ENCODE measurements at places on chromosomes 1 and 21.

DNA sequence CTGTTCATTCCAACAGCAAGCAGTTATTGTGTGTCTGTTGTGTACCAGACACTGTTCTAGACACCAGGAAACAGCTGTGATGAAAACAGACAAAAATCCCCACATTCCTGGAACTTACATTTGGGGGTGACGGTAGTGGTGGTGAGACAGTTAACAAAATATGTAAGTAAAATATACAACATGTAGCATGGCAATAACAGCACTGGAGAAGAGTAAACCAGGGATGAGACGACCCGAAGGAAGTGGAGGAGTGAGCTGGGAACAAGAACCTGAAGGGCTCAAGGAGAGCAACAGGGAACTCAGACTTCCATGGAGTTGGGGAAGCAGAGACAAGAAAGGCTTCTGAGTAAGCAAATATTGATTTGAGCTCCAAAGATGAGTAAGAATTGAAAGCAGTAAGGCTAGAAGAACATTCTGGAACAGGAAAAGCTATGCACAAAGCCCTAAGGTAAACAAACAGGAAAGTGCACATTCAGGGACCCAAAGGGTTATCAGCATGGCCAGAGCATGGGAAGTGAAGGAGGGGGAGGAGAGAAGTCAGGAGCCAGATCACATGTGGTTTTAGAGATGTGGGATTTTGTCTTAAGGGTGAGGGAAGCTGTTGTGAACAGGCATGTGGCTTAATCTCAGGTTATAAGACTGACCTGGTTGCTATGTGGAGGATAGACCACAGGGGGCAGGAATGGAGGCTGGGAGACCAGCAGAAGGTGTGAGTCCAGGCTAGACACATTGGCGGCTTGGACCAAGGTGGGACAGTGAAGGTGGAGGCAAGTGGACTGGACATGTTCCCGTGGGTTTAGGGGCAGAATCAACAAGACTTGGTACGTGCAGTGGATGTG lies 7.3 kb downstream of the CSF1 start:
- peak; percentile 86 for DNase-seq

- DNase-seq, result peak; percentile 61
These were observed 312.3 kb upstream of the FAM78B start for GRCh38 chr1:166479052-166479631.

DNA sequence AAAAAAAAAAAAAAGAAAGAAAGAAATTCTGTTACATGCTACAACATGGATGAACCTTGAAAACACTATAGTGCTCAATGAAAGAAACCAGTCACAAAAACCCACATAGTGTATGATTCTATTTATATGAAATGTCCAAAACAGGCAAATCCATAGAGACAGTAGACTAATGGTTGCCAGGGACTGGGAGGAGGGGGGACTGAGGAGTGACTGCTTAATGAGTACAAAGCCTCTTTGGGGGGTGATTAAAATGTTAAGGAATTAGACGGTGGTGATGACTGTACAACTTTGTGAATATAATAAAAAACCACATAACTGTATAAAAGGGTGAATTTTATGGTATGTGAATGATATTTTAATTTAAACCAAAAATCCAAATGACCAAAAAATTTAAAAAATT lies 116.0 kb upstream of the GUCA2B start:
- no peak for DNase-seq

GRCh38 chr21:33025106-33025488 lies 638 bp upstream of the OLIG2 start:
- no peak for DNase-seq

GRCh38 chr1:85411567-85412305 lies 53.2 kb downstream of the DDAH1 start:
- DNase-seq, result no peak

DNA sequence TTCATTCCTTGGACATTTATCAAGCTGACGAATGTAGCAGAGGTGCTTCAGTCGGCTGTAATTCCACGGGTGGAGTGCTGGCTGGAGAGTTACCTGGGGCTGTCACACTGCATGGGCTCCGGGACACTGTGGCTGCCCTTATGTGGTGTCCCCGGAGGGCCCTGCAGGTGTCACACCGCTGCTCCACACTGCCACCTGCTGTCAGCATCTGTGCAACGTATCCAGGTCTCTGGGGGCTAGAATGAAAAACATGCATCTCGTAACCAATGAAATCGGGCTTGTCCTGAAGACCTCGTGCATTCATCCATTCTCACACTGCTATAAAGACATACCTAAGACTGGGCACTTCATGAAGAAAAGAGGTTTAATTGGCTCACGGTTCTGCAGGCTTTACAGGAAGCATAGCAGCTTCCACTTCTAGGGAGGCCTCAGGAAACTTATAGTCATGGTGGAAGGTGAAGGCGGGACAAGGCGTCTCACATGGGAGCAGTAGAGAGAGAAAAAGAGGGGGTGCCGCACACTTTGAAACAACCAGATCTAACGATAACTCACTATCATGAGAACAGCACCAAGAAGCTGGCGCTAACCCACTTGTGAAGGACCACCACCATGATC lies 46.7 kb upstream of the PCBP3 start:
- DNase-seq, result peak; percentile 86

GRCh38 chr1:147669469-147670318 lies 630 bp downstream of the ACP6 start:
- DNase-seq, result no peak

DNA sequence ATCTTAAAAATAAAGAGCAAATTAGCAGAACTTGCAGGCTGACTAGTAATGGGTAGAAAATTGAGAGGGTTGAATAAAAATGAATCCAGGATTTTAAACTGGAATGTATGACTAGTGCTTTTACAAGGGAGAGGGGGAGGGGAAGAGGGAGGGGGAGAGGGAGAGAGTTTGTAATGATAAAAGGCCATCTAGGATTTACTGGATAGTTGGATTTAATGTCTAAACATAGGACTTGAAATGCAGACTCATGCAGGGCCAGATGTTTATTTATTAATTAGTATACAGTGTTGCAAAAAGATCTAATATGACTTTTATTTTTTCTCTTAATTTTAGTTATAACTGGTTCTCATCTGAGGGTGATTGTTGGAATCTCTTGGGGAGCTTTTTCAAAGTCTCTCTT lies 4.3 kb downstream of the ZNF326 start:
- DNase-seq, result peak; percentile 9

- peak; percentile 74 for DNase-seq
These were observed 6.7 kb upstream of the RNASEL start for GRCh38 chr1:182595641-182596240.

- DNase-seq, result peak; percentile 35
These were observed 470 bp upstream of the RTCA start for GRCh38 chr1:100265562-100265930.

GRCh38 chr1:59055908-59056719 lies 240.8 kb upstream of the FGGY start:
- DNase-seq, result peak; percentile 61

- DNase-seq, result no peak
These were observed 9.1 kb upstream of the MACF1 start for GRCh38 chr1:39195166-39196111.

DNA sequence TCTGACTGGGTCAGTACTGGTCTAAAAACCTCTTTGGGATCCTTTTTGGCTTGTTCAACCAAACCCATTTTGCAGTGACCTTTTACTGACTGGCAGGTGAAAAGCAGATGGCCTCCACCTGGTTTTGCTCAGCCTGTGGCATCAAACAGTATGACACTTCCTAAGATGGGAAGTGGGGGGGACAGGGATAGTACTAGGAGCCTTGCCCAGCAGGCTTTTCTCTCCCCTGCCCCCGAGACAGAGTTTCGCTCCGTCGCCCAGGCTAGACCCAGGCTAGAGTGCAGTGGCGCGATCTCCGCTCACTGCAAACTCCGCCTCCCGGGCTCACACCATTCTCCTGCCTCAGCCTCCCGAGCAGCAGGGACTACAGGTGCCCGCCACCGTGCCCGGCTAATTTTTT lies 18.3 kb downstream of the INTS3 start:
- DNase-seq, result no peak

DNA sequence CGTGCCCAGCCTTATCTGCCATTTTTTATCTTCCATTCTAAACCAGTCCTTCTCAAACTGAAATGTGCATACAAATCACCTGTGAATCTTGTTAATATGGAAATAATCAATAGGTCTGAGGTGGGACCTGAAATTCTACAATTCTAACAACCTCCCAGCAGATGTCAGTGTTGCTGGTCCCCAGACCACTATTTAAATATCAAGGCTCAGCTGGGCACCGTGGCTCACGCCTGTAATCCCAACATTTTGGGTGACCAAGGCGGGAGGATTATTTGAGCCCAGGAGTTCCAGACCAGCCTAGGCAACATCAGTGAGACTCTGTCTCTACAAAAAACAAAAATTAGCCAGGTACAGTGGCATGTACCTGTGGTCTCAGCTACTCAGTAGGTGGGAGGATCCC lies 4.1 kb downstream of the UQCRHL start:
- DNase-seq, result peak; percentile 37

DNA sequence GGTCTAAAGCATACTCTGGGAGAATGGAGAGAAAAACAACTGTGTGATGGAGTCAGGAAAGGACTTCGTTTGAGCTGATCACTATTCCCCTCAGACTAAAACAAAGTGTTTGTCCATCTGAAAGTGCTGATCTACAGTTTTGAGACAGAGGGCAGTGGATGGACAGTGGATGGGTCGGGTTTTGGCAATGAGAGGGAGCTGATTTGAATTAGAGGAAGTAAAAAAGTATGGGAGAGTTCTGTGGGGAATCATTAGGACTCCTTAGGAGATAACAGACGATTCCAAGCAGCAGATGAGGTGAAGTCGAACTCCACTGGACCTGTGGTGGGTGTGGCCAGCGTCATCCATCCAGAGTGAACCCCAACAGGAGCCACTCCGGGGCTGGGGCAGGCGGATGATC lies 62.3 kb downstream of the PTGS2 start:
- DNase-seq, result no peak

DNA sequence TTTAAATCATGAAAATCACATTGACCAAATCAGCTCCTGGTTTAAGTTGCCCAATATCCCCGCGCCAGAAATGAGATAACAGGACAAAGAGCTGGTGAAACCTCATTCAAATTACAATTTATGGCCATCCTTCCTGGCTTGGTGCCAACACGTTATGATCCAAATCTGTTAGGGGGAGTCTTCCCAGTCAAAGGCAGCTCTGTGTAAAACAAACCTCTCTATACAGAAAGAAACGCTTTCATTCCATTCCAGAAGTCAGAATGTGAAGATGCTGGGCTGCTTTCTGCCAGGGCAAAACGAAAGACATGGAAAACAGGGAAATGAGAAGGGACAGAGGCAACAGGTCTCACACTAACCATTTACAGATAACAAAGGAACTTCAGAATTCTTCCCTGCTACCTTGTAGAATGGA lies 53.5 kb upstream of the TIAM1 start:
- DNase-seq, result no peak

DNA sequence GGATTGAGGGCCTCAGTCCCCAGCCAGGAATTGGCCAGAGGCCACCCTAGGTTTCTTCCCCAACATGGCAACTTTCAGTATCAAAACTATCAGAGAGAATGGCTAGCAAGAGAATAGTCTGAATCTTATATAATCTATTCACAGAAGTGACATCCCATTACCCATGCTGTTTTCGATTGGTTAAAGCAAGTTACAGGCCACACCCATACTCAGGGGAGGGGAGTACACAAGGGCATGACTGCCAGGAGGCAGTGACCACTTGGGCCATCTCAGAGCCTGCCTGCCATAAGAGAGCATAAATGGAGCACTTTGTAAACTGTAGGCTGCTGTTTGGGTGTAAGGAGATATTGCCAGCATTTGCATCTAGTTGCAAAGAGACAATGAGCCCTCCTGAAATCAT lies 65.4 kb downstream of the FAM163A start:
- no peak for DNase-seq

DNA sequence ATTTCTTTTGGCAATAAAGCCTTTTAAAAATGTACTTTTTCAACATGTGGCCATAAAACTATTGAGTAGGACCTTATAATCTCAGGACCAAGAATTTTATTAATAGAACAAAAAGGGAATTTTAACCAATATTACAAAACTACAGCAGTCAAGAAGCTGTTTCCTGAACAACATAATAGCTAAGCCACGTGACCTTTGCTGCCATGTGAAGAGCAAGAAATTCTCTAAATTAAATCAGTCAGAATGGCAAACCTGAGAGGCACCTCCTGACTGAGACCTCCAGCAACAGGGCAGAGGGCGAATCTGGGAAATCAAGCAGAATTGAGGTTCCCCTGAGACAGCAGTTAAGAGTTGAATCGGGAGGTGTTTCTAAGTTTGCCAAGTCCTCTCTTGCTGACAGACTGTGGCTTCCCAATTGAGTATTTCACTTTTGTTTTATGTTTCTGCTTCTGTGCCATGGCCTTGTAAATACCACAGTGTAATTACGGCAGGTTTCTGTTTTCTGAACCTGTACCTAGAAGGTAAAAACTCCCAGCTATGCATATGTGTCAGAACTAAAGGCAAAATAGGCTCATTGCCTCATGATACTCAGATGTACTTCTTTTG lies 358.4 kb downstream of the NTNG1 start:
- no peak for DNase-seq

GRCh38 chr1:109787845-109788601 lies 24.3 kb upstream of the EPS8L3 start:
- no peak for DNase-seq

DNA sequence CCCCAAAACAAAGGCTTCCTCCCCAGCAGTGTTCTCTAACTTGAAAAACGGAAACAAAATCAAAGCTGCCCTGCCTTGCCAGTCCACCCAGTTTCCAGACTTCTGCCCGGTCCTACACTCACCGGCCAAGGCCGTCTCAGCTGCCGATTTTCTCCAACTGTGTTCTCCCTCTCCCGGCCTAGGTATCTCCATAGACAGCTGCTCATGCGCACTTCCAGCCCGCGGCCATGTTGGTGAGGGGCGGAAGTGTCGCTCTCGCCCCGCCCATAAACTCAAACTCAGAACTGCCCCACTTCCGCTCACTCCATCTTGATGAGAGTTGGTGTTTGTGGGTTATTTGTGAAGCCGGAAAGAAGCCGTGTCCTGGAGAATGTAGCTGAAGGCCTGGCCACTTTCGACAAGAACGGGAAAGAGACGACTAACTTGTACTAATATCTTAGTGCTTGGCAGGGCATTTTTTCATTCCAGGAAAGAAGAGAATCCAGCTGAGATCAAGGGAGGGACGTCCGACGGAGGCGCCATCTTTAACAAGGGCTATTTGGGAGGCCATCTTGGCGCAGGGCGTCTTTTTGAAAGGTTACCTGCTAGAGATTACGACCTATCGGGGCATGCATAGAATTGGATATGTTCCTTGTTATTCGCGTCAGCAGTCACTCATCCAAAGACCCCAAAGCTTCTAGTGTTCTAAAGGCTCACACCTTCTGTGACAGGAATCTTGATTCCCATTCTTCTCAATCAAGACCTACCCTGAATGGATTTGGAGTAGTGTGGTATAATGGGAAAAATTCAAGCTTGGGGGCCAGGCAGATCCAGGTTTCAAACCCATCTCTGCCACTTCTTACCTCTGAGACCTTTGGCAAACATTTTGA lies at the start of gene USF1:
USF1 (minus strand) TSS at position 242 of the 869 bp plus-strand sequence. CDS start 2,702 bp downstream, outside the sequence.
- peak; percentile 95 for DNase-seq

- no peak for DNase-seq
These were observed 192.9 kb downstream of the DUSP10 start for GRCh38 chr1:221548942-221549341.

DNA sequence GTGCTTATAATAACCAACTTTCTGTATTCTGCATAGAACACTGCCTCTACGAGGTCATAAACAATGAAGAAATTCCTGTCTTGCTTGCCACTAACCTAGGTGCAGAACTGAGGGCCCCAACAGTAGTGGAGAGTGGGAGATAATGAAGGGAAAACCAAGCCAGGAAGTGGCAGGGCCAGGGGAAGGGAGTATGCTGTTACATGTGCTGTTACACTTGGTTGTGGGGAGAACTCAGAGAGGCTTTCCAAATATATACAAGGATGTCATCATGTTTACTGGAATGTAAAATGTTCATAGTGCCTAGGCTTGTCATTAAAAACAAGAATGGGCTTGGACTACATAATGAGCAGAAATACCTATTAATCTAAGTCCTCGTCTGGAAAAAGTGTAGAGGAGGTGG lies 31.1 kb downstream of the NHLH2 start:
- DNase-seq, result no peak
